Foreskin keratinocyte (primary cell): ENCODE measurements at places on chromosomes 6 and 20. TPM values are rescaled to one million over a fixed set of nuclear protein-coding genes. Genes with fewer than 3 reads are reported as not detected.

Gene JPH2
- 7.1 and 7.8 TPM in 2 replicates for total RNA-seq

Gene OXT
- not detected in 2 replicates for total RNA-seq

Gene ISM1
- 1.1 and 2.6 TPM in 2 replicates for total RNA-seq

Gene GJA1
- total RNA-seq: 70.7 and 79.8 TPM in 2 replicates

Gene RRP36
- 115 and 119 TPM in 2 replicates for total RNA-seq

Gene KCNK17
- total RNA-seq: not detected in 2 replicates
